ENCODE measurements at places on chromosomes 3 and 15. TPM values are rescaled to one million over a fixed set of nuclear protein-coding genes. Genes with fewer than 3 reads are reported as not detected.

GRCh38 chr3:5278666-5279065, 91.2 kb downstream of the EDEM1 start:
- DNase-seq: no peak

- DNase-seq: no peak
These were observed 290.6 kb downstream of the ADAMTS17 start for GRCh38 chr15:100050877-100051786.

- DNase-seq: peak; percentile 88
These were observed 16.4 kb downstream of the FAM107A start for GRCh38 chr3:58560771-58561311.

GRCh38 chr3:1394188-1394587, 301.4 kb downstream of the CNTN6 start:
- DNase-seq: no peak

DNA sequence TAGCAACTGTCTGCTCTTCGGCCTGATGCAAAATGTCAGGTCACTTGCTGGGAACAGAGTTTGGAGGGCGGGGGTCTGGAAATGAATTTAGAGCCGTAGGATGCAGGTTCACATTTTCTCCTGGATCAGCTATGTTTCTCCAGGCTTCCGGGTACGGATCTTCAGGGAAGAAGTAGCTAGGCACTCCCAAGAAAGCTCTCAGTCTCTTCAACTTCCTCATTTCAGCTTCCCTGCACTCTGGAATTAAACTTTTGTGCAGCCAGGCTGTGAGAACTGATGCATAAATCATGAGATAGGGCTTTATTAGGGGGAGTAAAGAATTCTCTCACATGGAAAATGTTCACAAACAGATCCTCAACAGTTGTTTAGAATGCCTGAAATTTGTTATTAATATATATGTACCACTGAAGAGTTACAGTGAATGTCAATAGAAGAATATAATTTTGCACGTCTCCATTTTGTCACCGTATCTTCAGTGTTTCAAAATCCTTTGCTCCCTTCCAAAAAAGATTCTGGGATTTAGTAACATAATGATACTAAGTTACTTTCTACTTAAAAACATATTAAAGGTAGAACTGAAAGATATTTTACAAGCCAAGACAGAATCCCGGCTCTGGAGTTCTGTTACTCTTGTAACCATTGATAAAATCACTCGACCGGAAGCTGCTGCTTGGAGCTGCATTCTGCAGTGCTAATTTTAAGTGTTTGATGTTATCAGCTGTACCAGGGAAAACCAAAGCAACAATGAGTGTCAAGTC, 178.5 kb upstream of the P2RY1 start:
- peak; percentile 45 for DNase-seq

DNA sequence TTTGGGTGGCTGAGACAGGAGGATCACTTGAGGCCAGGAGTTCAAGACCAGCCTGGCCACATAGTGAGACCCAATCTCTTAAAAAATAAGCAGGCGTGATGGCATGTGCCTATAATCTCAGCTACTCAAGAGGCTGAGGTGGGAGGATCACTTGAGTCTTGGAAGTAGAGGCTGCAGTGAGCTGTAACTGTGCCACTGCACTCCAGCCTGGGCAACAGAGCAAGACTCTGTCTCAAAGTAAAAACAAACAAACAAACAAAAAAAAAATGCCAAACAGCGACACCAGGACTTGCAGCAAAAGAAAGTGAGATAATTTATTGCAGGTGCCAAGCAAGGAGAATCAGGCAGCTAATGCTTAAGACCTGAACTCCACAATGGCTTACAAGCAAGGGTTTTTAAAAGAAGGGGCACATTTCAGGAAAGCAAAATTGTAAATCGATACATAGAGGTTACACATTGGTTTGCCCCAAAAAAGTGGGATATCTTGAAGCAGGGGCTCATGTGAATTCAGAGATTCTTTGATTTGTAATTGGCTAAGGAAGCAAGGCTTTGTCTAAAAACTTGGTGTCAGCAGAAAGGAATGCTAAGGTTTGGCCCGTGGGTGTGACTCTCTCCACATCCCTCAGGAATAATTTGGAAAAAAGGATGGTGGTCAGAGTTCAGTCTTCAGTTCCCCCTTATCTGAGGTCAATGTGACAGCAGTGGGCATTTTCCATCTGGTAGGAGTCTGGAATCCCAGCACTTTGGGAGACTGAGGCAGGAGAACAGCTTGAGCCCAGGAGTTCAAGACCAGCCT, 5.2 kb upstream of the MPI start:
- DNase-seq: no peak

- DNase-seq: no peak
These were observed 12.2 kb downstream of the TGM4 start for GRCh38 chr3:44886561-44886960.

GRCh38 chr15:89150762-89151664, 62.8 kb downstream of the ABHD2 start:
- DNase-seq: no peak

DNA sequence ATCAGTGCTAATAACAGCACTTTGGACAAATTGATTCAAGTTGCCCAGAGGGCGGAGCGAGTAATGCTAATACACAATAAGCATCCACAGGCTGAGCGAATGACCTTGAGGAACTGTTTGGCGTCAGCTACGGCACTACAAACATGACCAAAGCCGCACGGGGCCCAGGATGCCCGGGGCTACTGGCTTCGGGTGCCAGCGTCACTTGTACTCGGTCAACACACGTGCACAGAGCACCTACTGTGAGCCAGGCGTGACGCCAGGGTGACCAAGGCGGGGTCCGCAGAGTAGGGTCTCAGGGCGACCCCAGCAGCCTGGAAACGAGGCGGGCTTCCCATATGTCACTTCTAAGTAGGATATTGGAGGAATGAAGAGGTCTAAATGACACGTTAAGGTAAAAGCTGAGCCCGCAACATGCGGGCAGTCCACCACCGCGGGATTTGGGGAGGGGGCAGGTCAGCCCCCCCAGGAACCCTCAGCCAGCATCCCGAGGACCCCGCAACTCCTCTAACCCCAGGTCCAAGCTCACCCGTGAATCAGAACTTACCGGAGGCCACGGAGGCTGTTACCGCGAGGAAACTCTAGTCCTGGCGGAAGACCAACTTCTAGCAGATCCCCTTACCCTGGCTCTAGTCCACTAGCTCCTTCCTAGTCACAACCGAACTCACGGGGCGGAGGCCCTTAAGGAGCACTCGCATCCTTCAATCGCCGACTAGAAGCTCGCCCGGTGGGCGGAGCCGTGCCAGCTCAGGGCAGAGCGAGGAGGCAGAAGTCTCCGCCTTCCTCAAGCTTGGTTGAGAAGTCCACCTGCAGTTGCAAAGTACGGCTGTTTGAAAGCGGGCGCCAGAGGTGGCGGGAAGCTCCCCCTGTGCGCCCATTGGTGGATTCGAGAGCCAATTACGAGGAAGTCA, at the start of gene CEP152:
CEP152 (minus strand) TSS at position 656 of the 911 bp plus-strand sequence. CDS start 5,420 bp downstream, outside the sequence.
- DNase-seq: peak; percentile 100

- no peak for DNase-seq
These were observed 30.5 kb upstream of the PRSS50 start for GRCh38 chr3:46748170-46748569.

- DNase-seq: no peak
These were observed 163.5 kb downstream of the GOLGA6L4 start for GRCh38 chr15:84398763-84399701.

The TMEM40 gene
- not detected for total RNA-seq

The NLGN1 gene
- total RNA-seq: 27.7 TPM

The TJP1 gene
- total RNA-seq: 98.1 TPM

The NPRL2 gene
- total RNA-seq: 35.7 TPM

The KIF23 gene
- 193 TPM for total RNA-seq

The GTPBP8 gene
- 32.9 TPM for total RNA-seq

The BOC gene
- 35.2 TPM for total RNA-seq

Measured in neural progenitor cell (in vitro differentiated cells).